Activated T-helper 1 cell treated with anti-CD3 and anti-CD28 coated beads, Interleukin-2, amount 50 U/mL, for 16 hours (primary cell): ENCODE measurements at places on chromosomes 4 and X.

GRCh38 chrX:66203114-66203513 is 39.1 kb downstream of the HEPH start:
- no peak for DNase-seq

DNA sequence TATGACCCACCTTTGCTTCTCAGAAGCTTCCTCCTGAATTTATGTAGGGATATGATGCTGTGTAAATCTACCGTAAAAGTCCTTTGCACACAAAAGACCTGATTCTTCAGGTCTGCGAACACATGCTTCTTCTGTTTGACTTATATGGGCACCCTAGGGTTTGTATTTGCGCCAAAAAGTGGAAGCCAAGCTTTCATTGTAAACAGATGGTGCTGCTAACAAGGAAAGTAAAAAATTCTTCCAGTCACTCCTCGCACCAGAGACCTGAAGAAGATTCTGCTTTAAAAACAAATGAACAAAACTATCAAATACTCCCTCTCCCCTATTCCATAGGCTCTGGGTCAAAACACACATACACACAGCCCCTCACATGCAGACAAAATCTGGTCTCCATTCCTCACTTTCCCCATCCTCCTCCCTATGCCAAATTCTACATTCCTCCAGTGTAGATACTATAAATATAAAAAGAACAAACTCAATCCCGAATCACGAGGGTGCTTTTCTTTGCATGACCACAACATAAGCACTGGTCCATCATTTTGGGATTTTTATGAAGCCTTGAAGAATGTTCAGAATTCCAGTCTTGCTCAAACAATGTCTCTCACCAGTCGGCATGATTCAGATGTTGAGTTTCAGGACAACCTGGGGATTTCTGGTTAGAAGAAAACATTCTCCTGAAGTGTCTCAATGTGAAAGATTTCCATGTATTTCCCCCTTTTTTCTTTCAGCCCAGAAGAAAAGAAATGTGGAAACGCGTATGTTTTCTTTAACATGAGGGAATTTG is 125.1 kb downstream of the PALLD start:
- DNase-seq, result no peak

DNA sequence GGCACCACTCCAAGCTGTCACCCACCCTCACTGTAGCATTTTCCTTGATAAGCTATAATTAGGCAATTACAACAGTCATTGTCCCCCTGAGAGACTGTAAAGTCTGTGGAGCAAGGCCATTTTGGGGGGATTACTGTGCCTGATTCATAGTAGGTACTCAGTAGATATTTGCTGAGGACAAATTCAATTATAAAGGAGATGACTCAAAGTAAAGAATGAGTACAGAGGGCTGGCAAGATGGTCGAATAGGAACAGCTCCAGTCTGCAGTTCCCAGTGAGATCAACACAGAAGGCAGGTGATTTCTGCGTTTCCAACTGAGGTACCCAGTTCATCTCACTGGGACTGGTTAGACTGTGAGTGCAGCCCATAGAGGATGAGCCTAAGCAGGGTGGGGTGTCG is 42.0 kb downstream of the MAOB start:
- DNase-seq, result no peak

GRCh38 chr4:71008196-71008595 is 14.7 kb downstream of the DCK start:
- no peak for DNase-seq

DNA sequence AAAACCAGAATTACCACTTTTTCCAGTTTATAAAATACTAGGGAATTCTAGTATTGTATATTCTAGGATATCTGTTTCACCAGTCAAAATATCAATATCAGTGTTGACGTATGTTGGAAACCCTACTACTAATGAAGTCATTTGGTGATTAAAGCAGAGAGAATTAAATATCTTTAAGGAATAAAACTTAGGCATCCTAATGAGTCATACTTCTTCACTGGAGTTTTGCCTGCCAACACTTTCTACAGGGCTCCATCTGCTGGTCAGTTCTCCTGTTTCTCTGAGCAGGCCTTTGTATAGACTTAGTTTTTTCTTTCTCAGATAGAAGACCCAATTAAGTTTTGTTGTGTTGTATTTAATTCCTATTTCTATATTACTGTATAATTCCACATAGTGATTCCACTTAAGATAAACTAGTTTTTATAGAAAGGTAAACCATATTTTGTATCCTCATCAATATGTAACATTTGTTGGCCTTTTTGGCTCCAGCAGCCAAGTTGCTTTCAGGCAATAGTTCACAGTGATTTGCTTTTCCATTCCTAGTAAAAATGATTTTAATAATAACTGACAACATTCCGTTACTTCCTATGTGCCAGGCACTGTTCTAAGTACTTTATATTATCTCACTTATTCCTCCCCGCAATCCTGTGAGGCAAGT is 3.5 kb downstream of the AP1AR start:
- DNase-seq, result no peak

DNA sequence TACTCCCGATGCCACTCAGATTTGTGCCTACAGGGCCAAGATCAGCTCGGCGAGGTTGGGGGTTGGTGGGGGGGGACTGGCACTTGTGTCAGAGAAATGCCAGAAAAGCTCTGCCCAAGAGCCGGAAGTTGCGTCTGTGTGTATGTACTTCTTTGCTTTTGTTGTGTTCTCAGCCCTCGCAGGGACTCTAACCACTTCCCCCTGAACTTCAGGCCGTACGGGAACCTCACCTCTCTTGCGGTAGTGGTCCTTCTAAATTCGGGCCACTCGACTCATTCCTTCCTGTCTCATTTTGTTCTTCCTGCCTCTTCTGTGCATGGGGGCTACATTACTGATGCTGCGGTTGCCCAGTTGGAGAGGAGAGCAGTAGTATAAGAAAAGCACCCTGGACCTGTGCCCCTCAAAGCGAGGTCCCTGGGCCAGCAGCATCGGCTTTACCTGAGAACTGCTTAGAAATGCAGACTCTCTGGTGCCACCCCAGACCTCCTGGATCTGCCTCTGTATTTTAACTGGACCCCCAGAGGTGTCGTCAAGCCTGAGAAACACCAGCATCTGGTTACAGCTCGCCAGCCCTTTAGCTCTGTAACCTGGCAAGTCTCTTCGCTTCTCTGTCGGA is 146.3 kb upstream of the RPS6KA3 start:
- DNase-seq, result peak; percentile 16

GRCh38 chr4:156388826-156389225 is 435.2 kb upstream of the CTSO start:
- no peak for DNase-seq

- DNase-seq, result no peak
Observed at GRCh38 chrX:32185160-32185559, 1026.2 kb downstream of the DMD start.

DNA sequence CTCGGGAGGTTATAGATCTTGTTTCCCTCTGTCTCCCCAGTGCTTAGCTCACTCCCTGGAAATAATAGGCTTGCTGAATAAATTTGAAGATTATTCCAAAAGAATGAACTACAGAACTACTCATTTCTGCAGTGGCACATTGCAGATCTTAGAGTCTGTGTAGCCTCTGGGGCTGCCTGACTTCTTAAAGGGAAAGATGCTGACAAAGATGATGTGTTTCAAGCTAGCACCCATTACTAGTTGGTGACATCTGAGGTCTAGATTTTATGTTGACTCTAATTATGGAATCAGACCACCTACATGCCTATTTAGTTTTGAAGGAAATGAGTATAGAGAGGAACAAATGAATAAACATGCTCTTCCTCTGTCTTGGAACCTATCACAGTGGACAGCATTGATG is 123.7 kb upstream of the KCNIP4 start:
- no peak for DNase-seq

GRCh38 chrX:50765986-50766385 is 48.0 kb downstream of the SHROOM4 start:
- no peak for DNase-seq

GRCh38 chrX:131034063-131034462 is 24.1 kb upstream of the ARHGAP36 start:
- DNase-seq, result no peak

GRCh38 chr4:165403048-165403447 is 24.2 kb downstream of the CPE start:
- no peak for DNase-seq

- no peak for DNase-seq
Observed at GRCh38 chr4:174401471-174402130, 117.9 kb downstream of the CEP44 start.

DNA sequence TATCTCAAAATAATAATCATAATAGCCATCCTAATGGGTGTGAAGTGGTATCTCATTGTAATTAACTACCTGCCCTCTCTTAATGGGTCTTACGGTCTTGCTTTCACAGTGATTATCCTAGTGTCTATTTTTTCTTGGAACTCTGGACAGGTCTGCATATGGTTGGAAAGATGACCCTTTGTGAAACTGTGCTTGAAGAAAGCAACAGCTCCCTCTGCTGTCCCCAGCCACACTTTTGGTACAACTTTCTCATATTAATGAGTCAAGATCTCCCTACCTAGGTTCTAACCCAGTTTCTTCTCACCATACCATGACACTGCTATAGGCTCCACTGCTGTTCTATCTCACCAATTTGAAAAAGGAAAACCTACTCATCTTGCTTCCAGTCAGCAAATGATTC is 2.4 kb downstream of the TFDP3 start:
- DNase-seq, result no peak

GRCh38 chr4:131091896-131092295 is 1995.9 kb downstream of the C4orf33 start:
- no peak for DNase-seq

DNA sequence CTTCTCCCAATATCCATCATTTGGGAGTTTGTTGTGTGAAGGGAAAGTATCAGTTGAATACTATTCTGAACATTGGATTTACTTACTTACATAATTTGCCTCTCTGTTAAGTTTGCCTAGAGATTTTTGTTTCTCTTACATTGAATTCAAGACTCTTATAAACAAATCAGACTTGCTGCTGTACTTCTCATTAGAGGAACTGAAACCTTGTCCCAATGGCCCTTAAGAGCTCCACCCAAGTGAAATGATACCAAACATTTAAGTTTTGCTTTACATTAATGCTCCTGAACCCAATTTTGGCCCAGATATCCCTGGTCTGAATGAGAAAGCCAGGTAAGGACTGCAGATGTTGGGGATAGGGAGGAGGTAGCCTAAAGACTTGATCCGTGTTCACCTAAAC is 32.0 kb downstream of the HAND2 start:
- DNase-seq, result no peak

DNA sequence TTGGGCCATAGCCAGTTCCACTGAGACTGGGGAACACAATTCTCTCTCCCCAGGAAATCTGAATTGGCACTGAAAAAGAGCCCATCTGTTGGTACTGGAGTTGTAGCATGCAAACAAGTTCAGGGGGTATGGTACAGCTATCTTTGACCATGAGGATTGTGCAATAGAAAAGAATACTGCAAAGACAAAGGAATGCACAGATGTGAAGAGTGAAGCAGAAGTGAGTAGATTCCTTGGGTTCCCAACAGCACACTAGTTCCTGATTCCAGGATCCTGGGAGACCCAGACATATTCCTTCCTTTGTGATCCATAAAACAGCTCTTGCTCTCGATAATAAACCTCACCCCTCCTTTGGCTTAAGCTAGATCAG is 43.3 kb upstream of the CTAG2 start:
- no peak for DNase-seq

- no peak for DNase-seq
Observed at GRCh38 chr4:97987019-97987648, 156.1 kb downstream of the STPG2 start.

GRCh38 chr4:92679149-92679548 is 375.4 kb downstream of the GRID2 start:
- no peak for DNase-seq

DNA sequence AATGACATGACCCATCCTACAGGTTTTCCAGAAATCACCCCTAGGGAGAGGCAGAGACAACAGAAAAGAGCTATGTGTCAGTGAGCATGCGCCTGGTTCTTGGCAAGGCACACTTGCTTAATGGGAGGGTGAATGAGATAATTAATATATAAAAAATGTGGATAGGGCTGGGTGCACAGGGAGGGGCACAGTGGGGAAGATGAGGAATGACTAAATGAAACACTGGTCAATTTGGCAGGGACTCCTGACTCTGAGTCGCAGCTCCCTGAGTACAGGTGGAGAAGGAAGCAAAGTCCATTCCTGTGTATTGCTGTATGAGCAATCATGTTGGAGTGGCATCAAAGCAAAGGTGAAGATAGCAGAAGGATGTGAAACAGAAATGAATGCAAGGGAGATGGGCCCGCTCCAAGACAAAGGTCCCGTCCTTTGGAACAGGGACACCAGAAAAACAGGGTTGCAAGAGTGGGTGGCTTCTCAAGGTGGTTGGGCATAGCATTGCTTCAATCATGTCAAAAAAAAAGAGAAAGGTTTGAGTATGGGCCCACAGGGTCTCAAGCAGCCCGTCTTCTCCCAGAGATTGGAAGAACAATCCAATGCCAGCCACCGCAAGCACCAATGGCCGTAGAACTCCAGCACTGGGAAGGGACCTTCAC is 278.4 kb upstream of the AGTR2 start:
- DNase-seq, result no peak

DNA sequence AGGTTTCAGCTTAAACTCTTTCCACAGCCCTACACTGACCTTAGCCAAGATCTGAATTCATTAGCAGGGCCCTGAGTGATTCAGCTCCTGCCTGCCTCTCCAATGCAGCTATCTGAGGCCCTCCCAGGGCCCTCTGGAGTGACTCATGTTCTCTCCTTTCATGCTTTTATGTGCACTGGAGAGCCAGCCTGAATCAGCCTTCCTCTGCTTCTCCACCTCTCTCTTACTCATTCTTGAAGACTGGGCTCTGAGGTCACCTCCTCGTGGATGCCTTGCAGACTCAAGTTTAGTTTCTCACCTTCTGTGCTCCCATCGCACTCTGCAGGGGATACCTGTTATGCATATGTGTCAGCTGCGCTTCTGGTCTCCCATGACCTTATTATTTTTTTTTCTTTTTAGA is 3.1 kb upstream of the OCIAD2 start:
- DNase-seq, result peak; percentile 25

GRCh38 chr4:3341760-3342159 is 48.9 kb downstream of the RGS12 start:
- no peak for DNase-seq

DNA sequence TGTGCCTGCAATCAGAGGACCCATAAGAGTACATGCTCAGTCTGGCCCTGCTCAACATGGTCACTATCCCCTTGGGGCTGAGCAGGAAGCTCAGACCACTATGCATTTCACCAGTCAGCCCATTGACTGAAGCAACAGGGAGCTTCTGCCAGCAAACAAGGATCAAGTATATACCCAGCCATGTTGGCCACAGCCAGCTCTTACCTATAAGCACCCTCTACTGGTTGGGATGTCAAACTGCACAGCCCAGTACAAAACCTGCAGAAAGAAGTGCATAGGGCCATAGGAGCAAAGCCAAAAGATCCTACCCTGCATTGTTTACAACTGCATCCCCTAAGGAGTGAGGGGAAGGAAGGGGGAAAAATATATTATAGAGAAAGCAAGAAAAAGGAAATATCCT is 214.4 kb upstream of the CPEB2 start:
- no peak for DNase-seq

GRCh38 chr4:45062935-45063545 is 336.7 kb upstream of the GNPDA2 start:
- no peak for DNase-seq

DNA sequence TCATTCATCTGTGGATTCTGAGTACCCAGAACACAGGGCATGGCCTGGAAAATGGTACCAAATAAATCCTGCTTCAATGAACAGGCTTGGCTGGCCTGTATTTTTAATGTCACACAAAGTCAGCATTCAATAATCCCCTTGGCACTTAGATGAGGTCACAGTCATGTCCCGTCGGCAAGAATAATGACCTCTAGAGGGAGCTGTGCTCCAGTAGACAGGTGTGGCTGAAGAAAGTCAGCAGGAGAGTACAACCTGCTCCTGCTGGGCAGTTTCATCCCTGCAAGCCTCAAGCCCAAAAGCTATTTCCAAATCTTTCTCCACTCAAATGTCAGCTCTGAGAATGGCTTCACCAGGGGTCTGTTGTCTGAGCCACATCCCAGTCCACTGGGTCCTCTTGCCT is 404.0 kb upstream of the F9 start:
- no peak for DNase-seq
